ENCODE measurements at places on chromosomes 5 and 9.
A peak's percentile ranks its signal among the peaks of the same experiment; 100 is the strongest.

- DNase-seq: no peak
These were observed 154.3 kb downstream of the ICE1 start for GRCh38 chr5:5576744-5577143.

- peak; percentile 28 for DNase-seq
These were observed 21.9 kb downstream of the DYNC2I2 start for GRCh38 chr9:128634651-128635262.

GRCh38 chr9:79672236-79672635 is 100.5 kb downstream of the TLE4 start:
- DNase-seq: no peak

DNA sequence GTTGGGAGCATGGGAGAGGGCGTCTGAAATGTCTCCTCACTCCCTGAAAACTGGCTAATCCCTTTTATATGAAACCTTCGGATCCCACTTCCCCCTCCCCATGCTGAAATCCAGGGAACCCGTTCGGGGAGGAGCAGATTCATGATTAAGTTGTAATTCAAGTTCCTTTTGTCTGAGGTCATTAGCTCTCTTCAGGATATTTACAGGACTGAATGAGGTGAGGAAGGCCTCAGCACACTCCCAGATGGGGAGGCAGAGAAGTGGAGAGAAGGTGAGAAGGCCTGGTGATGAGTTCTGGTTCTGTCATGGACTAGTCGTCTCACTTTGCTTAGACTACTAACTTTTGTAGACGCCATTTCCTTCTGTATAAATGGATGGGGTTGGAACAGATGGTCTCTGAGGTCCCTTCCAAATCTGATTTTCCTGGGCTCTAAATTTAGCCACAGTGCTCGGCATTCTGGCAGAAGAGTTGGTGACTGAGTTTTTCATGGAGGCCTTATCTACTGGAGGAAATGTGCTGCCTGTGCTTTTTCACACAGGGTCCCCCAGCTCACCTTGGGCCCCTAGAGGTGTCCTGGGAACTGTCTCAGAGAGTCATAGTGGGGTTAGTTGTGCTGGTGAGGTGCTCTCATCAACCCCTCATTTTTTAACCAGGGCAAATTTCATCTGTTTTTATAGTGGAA is 62.3 kb downstream of the PRDM6 start:
- DNase-seq: no peak

GRCh38 chr5:586751-587285 is 25.3 kb upstream of the CEP72 start:
- no peak for DNase-seq

- no peak for DNase-seq
These were observed 23.3 kb downstream of the UGCG start for GRCh38 chr9:111919875-111920274.

- DNase-seq: no peak
These were observed 7.7 kb downstream of the TNFSF15 start for GRCh38 chr9:114798101-114798500.

GRCh38 chr9:128987805-128988204 is 40.3 kb downstream of the NUP188 start:
- DNase-seq: peak; percentile 94

DNA sequence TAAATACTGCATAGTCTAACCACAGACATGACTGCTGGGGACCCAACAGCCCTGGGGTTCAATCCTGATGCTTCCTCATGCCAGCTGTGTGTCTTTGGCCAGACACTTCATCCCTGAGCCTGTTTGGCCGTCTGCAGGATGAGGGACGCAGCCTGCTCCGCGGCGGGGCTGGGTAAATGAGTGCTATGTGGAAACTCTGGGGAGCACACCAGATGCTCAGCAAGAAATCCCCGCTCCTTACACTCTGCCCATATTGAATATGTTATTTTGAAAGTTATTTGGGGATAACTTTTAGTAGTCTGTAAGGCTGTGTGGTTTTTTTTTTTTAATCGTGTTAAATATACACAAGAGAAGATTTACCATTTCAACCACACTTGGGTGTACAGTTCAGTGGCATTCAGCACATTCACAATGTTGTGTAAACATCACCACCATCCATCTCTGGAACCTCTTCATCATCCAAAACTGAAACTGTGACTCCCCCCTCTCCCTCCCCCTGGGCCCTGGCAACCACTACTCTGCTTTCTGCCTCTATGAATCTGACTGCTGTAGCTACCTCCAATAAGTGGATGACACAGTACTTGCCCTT is 42.7 kb downstream of the SH3PXD2B start:
- DNase-seq: no peak

- no peak for DNase-seq
These were observed 19.4 kb downstream of the ENHO start for GRCh38 chr9:34503406-34503805.

GRCh38 chr5:40689438-40689837 is 9.7 kb downstream of the PTGER4 start:
- DNase-seq: peak; percentile 97

GRCh38 chr5:177220576-177220975 is 82.9 kb downstream of the RAB24 start:
- peak; percentile 19 for DNase-seq

DNA sequence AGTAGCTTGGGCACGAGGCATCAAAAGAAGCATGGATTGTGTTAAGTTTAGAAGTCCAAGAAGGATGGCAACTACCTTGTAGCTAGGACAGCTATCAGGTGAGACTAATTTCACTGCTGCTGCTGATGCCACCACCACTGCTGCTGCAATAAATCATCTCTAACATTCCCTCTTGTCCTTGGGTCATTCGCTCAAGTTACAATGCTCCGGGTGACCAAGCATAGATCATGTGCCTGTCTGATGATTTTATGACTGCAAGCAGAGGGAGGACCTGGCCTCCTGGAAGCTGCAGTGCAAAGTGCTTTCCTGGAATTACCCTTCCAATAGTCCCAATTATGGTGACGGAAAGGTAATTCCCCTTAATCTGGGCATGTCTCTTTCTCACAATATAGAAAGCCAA is 334.4 kb downstream of the PRELID2 start:
- DNase-seq: no peak

DNA sequence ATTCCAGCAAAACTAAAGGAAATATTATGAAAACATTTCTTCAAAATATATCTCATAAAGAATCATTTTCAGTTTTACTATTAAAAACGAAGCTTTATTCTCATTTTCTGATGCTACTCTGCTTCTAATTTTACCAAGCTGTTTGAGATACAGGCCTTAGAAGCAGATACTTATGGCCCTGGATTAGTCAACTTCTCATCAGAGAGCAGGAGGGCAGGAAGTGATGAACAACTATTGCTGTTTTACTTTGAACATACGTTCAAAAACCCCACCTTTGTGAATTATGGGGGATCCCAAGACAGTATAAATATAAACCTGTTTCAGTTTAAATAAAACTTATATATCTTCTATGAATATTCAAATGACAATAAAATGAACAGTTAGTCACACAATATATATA is 16.0 kb downstream of the MPDZ start:
- no peak for DNase-seq

- DNase-seq: no peak
These were observed 168.6 kb downstream of the EFNA5 start for GRCh38 chr5:107501965-107502675.

DNA sequence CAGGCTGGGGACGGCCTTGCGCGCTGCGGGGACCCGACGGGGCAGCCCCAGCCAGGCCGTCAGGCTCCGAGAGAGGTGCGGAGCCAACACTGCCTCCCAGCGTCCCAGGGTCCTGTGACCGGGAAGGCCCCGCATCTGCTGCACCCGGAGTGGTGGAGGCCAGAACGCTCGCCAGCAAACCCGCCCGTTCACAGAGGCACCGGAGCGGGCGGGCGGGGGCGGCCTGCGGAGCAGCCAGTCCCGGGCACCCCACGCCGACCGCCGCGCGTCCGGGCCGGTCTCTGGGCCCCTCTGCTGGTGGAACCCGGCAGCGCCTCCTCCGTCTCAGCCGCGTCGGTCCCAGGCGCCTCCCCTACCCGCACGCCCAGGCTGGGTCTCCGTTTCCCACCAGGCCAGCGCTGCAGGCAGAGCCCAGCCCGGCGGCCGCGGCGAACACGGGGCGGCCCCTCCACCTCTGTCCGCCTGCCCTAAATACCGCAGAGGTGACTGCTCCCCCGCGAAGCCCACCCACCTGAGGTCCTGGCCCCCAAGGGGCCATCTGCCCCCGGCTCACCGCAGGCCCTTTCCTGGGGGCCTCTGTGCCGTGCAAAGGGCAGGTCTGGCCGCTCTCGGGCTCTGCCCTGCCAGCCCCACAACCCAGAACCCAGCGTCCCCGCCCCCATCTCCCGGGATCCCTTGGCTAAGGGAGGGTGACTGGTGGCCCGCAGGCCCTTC is 15.9 kb downstream of the EXD3 start:
- DNase-seq: no peak

- DNase-seq: peak; percentile 93
These were observed 77.4 kb downstream of the NR2F1-AS1 start for GRCh38 chr5:93503598-93504067.

DNA sequence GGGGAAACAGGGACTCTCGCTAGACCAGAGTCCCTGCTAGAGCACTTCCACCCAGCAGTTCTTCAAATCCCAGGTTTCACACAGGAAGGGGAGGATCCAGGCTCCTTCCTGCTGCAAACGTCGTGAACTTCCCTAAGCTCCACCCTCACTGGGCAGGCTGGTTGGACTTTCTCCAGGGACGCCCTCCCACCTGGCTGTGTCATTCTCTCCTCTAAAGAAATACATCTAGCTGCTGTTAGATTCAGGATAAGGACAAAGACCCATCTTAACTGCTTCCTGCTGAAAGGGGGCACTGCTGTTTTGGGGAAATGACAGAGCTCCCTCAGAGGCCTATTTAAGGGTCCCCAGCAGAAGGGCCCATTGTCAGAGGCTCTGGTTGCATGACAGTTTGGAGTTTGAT is 230.7 kb downstream of the SEMA6A start:
- DNase-seq: peak; percentile 37

- no peak for DNase-seq
These were observed 26.3 kb downstream of the STARD4 start for GRCh38 chr5:111486055-111486454.

- DNase-seq: peak; percentile 58
These were observed 30.5 kb downstream of the CNTFR start for GRCh38 chr9:34558919-34559623.
